ENCODE measurements at places on chromosomes 5 and 9.
A peak's percentile ranks its signal among the peaks of the same experiment; 100 is the strongest.

DNA sequence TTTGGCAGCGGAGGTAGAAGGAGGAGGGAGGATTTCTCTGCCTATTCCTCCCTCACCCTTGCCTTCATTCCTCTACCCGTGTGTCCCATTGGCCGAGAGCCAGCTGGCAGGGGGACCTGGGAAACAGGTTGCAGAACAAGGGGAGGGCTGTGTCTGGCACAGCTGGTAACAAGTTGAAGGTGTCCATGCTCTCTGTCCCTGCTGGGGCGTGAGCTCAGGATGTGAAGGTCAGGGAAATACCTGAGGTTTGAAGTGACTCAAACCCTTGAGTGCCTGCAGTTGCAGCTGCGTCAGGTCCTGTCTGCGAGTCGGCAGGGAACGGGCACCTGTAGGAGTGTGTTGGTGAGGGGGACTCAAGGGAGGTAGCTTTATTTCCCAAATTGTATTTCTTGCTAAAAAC, 16.2 kb downstream of the MIGA2 start:
- DNase-seq = peak; percentile 16

DNA sequence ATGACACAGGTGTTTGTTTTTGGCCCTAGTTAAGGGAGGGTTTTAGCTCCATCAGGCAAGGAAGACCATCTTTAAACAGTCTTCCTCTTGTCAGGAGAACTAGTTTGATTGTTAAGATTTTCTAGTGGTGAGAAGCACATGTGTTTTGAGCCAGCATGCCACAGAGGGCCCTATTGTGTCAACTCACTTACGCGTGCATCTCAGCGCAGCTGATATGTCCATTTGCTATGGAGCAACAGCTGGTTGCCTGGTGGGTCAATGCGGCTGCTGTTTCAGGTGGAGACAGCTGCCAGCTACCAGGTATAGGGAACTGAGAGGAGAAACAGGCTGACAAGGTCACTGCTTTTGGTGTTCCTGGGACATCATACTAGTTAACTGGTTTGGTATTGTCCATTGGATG, 100.5 kb upstream of the PRRC1 start:
- no peak for DNase-seq

GRCh38 chr9:115207003-115207836, 89.3 kb upstream of the TNC start:
- DNase-seq = no peak

GRCh38 chr9:91063471-91063870, 261.9 kb downstream of the SYK start:
- DNase-seq = no peak

DNA sequence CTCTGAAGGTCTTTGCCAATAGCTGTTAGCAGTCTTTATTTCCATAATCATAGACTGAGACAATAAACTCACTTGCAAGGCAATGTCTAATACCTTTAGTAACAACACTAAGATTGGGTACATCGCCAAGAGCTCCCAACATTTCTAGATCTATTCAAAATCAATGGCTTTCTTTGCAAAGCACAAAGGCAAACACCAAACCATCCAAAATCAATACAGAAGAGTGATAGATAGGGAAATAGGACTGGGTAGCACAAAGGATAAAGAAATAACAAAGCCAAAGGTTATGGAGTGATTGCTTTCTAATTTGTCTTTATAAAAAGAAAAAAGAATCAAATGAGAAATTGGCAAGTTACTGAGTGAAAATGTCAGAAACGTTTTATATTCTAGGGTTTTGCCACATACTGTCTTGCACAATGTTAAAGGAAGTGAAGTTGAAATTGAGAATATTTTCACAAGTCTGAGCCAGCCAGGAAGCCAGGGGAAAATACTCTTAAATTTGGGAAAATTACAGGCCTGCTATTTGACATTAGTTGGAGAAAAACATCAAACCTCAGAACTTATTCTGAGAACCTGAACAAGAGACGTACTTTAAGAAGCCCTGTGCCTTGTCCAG, 53.3 kb upstream of the LHFPL2 start:
- no peak for DNase-seq
